Breast epithelium (tissue), 4 donors: ENCODE measurements at places on chromosomes 6 and 20. TPM values are rescaled to one million over a fixed set of nuclear protein-coding genes. Genes with fewer than 3 reads are reported as not detected.

The GABRR1 gene
- total RNA-seq = not detected

The MICAL1 gene
- total RNA-seq = 29.8 TPM

The ARHGAP40 gene
- total RNA-seq = 33.8 TPM

The THBS2 gene
- total RNA-seq = 73.0 TPM

- DNase-seq = no peak
Measured at GRCh38 chr6:166567107-166567506, 19.4 kb downstream of the RAMACL start.
